ENCODE measurements at places on chromosomes 12 and 14.

GRCh38 chr12:51441583-51441982 is 17.0 kb downstream of the SLC4A8 start:
- ATAC-seq: no peak

DNA sequence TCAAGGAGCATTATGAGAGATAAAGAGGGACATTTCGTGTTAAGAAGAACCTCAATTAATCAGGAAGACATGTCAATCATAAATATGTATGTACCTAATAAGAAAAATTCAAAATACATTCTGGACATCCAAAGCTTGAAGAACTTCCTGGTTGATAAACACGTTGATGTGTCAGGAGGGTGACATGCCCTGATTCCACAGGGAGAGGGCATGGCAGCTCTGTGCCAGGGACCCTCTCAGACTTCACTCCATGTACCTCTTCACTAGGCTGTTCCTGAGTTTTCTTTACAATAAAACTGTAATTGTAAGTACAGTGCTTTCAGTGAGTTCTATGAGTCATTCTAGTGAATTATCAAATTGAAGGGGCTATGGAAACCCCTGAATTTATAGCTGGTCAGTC is 163.5 kb downstream of the CFAP54 start:
- ATAC-seq: no peak

GRCh38 chr12:25557830-25558436 is 4.8 kb upstream of the LMNTD1 start:
- no peak for ATAC-seq

GRCh38 chr14:35534208-35534872 is 376 bp downstream of the INSM2 start:
- ATAC-seq: peak; percentile 53

GRCh38 chr12:11136075-11136474 is 1.6 kb upstream of the TAS2R30 start:
- no peak for ATAC-seq

GRCh38 chr12:117878605-117879004 is 90.2 kb downstream of the KSR2 start:
- ATAC-seq: no peak

DNA sequence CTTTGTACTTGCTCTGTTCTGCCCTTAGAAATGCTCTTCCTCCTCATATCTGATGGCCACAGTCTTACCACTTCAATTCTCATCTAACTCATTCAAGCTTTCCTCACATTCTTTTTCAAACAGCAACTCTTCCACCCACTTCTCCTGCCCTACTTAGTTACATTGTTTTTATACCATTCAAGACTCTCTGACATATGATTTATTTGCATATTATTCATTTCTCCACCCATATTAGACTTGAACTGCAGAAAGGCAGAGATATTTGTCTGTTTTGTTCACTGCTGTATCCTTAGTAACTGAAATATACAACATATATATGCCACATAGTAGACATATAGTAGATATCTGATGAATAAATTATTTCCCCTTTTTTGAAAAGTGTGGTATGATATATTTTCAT is 95.5 kb upstream of the DCN start:
- no peak for ATAC-seq

GRCh38 chr14:23930742-23931141 is 22.8 kb upstream of the DHRS4 start:
- ATAC-seq: no peak

DNA sequence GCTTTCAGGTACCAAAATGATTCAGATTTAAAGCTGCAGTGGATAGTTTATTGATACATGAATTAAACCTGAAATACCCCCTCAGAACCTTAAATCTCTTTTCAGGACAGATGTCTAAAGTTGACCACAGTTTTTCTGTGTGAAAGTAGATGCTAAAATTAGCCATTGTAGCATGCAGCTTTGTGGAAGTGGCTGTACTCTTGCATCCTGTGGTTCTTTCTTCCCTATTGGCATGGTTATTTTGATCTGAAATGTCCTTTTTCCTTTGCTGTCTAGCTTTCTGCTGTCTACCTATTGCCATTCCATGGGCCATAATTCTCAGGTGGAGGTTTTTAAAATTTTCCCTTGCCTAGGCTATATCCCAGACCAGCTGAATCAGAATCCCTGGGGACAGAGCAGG is 455.6 kb downstream of the ZFP36L1 start:
- ATAC-seq: no peak

GRCh38 chr12:9243999-9244649 is 35.9 kb upstream of the PZP start:
- ATAC-seq: no peak

DNA sequence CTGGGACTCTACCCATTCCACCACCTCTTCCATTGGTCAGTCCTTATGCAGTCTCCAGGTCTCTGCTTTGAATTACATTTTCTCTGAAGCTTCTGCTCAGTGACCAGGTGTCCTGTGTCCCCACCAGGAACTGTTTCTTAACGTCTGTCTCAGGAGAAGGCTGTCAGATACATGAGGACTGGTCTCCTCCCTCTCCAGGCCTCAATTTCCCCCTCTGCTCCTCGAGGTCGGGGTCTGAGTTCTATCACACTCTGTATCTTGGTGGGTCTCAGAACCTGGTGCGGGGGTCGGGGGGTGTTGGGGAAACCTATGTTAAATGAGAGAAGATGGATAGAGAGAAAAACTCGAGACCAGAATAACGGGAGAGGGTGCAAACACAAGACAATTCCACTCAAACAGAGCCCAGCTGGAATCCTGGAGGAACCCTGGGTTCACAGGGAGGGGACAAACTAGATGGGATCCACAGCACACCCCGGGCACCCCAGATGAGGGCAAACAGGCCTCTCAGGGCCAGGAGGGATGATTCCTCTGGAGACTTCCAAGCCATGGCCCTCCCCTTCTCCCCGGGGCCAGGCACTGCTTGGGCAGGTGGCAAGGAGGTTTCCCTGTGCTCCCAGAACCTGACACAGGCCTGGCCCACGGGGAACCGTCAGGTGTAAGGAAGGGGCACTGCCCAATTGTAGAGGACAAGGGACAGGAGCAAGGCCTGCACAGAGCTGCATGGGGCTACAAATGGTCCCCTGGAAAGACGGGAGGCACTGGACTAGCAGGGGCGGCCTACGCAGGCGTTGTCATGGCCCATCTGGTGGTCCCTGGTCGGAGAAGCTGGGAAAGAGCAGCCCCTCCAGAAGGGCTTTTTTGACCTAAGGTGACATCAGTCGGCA is 313.2 kb upstream of the DIO3 start:
- ATAC-seq: no peak

- ATAC-seq: no peak
Observed at GRCh38 chr14:80378084-80378690, 166.9 kb upstream of the DIO2 start.

DNA sequence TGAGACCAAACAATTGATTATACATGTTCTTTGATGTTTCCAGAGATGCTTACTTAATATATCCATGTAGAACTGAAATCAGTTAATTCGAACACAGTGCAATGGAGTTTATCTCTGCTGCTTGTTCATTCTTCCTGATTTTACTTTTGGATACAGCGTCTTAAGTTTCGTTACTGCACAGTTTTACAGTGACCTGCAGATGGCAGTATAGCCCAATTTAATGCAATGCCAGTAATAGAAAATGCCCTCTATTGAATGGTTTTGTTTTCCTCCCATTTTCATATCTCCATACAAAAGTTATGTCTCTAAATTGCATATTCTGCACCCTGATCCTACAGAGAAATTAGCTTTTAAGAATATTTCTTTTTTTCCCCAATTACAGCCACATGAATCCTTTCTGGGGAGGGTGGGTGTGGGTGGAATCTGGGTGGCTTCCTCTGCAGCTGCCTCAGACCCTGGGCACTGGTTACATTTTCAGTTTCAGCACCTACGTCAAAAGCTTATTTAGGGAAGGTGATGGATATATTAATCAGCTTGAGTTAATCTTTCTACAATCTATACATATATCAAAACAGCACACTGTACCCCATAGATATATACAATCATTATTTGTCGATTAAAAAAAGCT is 101.1 kb upstream of the DCD start:
- ATAC-seq: no peak

GRCh38 chr12:99136516-99136915 is 491.4 kb downstream of the APAF1 start:
- ATAC-seq: no peak

DNA sequence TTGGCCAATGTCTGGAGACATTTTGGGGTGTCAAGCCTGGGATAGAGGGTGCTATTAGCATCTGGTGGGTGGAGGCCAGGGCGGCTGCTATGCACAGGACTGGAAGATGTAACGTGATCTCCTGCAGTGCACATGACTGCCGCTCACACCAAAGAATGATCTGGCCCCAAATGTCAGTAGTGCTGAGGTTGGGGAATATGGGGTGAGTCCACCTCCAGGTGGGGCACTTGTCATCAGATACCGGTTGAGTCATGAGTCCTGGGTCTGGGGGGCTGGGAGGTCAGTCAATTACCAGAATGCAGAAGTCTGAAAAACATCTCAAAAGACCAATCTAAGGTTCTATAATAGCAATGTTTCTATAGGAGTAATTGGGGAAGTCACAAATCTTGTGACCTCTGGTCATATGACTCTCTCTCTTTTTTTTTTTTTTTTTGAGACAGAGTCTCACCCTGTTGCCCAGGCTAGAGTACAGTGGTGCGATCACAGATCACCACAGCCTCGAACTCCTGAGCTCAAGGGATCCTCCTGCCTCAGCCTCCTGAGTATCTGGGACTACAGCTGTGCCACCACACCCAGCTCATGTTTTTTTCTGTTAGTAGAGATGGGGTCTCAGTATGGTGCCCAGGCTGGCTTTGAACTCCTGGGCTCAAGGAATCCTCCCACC is 6.0 kb upstream of the SDSL start:
- ATAC-seq: peak; percentile 97

GRCh38 chr12:53340398-53340797 is 4.2 kb upstream of the SP7 start:
- ATAC-seq: no peak

DNA sequence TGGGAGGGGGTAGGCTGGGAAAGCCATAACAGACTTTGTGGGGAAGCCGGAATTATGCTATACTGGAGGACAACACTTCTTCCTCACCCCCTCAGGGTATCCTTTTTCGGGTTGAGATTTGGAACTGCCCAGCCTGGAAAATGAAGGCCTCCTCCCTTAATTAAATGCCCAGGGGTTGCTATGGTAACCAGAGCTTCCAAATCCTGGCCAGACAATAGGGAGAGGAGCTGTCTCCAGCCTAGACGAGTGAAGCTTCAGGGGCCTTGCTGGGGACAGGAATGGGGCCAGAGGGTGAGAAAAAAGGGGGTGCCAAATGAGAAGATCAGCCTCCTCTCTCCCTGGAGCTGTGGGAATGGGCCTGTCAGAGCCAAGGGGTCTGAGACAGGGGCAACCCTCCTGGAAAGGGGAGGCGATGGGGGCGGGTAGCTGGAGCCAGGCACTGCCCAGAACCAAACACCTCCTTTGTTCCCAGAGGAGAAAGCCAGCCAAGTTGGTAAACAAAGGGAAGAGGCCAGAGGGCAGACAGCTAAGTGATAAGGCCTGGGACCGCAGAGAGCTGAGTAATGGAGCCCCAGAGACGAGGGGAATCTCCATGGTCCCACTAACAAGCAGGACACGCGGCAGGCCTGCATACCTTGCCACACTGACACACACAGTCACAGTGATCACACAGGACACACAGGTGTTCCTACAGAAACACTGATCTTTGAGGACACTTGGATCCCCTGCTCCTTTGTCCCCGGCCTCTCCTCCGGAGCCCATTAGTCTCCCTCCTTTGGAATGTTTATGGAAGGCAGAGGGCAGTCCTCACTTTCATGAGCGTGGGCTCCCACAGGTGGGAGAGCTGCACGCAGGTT is 17.9 kb upstream of the RND1 start:
- peak; percentile 87 for ATAC-seq

DNA sequence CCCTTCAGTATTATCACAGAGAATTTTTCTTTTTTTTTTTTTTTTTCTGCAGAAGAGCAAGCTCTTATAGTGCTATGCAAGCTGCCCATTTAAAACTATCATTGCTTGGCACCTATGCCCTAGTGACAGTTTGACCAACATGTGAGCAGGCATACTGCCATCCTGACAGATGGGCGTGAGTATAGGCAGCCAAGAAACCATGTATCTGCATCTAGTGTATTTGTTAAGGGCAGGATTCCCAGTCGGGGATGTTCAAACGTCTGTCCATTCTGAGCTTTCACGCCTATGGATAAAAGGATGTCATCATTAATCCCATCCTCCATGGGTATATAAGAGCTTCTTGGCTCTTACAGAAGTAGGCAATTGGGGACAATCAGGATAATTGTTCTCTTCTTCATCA is 8.8 kb downstream of the VRK1 start:
- ATAC-seq: no peak

- ATAC-seq: no peak
Observed at GRCh38 chr12:76643438-76643837, 83.9 kb upstream of the OSBPL8 start.

DNA sequence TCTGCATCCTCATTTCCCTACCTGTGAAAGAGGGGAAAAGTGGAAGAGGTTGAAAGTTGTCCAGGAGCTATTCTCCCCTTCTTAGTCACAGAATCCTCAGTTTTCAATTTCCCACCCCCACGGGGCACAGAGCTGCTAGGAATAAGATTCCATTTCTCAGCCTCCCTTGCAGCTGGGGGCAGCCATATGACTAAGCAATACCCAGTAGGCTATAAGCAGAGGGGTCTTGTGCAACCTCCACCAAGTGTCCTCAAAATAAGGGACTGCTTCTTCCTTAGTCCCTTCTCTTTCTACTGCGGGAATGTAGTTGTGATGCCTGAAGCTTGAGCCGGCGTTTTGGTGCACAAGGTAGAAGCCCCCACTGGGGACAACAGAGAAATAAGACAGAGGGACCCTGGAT is 40.9 kb downstream of the VWF start:
- ATAC-seq: no peak

GRCh38 chr12:59431266-59431665 is 164.6 kb upstream of the SLC16A7 start:
- ATAC-seq: no peak

GRCh38 chr14:91380610-91381371 is 36.8 kb downstream of the CCDC88C start:
- ATAC-seq: peak; percentile 92

DNA sequence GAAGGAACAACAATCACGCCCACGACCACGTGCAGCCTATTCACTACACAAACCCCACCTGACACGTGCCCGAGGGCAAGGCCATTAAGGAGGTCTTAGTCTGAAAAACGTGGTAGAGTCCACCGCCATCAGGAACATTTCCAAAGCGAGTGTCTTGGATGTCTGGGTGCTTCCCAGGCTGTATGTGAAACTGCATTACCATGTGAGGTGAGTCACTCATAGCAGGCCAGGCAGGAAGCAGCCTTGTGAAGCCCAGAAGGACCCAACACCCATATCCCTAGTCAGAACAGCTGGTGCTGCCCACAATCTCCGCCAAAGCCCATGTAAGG is 3.3 kb upstream of the KRT79 start:
- ATAC-seq: no peak

GRCh38 chr12:68364893-68365725 is 32.9 kb upstream of the MDM1 start:
- peak; percentile 100 for ATAC-seq

GRCh38 chr14:28751467-28752058 is 15.0 kb upstream of the FOXG1 start:
- ATAC-seq: peak; percentile 79

Measured in motor neuron (in vitro differentiated cells).